Fibroblast of upper back skin (primary cell): ENCODE measurements at places on chromosomes 7 and 10.
A peak's percentile ranks its signal among the peaks of the same experiment; 100 is the strongest.

GRCh38 chr10:28947171-28947570 lies 269.9 kb downstream of the BAMBI start:
- peak; percentile 71 for DNase-seq

- DNase-seq, result peak; percentile 65
These were observed 422.7 kb downstream of the SORCS3 start for GRCh38 chr10:105063796-105064195.

- DNase-seq, result peak; percentile 73
These were observed 66.3 kb upstream of the SLC25A13 start for GRCh38 chr7:96388166-96388565.

GRCh38 chr7:87598234-87599009 lies 2.3 kb downstream of the ABCB1 start:
- no peak for DNase-seq

DNA sequence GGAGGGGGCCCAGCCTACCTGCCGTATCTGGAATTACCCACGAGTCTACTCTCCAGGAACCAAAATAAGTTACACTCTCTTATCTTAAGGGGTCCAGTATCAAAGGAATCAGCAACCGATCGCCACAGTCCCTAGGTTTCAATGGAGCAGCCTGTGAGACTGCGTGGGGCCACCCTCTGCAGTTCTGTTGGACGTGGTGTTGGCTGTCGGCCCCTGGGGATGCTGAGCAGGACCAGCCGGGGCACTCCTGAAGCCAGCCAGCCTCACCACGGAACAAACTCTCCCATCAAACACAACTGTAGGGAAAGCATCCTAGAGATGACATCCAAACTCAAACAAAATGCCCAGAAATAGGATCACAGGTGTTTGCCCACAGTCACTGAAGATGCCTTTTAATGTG lies 25.5 kb upstream of the ABLIM1 start:
- DNase-seq, result no peak

DNA sequence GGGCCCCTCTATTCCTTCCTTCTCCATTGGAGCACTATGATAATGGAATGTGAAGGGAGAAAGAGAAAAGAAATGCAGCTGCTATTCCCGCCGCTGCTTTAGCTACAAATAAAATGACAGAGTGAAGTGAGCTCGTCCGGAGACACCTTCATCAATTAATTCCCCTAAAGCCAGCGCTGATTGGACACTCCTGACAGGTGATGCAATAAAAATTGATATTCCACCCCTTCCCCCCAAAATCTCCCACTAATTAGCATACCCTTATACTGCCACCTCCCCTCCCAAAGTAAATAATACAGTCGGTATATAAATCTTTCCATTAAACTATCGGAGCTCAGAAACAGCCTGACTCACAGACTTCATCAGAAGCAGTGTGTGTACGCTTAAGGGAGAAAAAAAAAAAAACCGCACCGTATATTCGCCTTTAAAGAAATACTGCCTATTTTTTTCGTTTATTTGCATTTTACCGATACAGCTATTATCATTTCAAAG lies 7.3 kb downstream of the SKIDA1 start:
- DNase-seq, result peak; percentile 61

DNA sequence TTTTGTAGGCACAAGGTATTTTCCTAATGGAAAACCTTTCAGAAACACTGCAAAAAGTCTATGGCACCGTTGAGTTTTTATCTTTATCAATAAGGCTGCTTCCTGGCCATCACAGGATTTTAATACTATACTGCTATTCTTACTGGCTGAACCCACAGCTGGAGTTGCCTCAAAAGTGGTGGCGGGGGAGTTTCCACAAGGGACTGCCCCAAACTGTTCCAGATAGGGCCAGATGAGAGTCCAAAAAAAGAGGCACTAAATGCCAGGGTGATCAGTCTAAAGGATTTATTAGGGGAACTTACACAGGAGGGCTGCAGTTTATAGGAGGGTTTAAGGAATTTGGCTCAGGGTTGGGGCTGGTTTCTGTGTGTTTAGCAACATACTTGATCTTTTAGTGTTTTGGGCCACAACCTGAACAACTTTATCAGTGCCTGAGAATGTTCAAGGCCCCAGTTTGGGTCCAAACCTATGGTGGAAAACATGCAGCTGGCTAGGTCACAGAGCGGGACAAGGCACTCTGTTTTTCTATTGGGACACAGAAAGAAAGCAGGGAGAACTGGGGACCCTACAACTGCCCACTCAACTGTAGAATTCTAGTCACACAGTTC lies 41.4 kb downstream of the STAM start:
- no peak for DNase-seq

- peak; percentile 53 for DNase-seq
These were observed 148.4 kb downstream of the TMEM26 start for GRCh38 chr10:61304746-61305145.

DNA sequence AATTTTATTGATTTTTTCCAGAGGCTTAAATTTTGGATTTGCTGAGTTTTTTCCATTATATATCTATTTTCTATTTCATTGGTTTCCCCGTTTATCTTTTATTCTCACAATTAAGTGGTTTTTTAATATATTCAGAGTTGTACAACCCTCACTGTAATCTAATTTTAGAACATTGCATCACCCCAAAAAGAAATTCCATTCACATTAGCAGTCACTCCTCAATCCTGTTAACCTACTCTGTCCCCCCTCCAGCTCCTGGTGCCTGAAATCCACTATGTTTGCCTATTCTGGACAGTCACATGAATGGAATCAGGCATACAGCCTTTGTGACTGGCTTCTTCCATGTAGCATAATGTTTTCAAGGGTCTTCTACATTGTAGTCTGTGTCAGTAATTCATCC lies 55.8 kb upstream of the ITGA8 start:
- DNase-seq, result peak; percentile 87

DNA sequence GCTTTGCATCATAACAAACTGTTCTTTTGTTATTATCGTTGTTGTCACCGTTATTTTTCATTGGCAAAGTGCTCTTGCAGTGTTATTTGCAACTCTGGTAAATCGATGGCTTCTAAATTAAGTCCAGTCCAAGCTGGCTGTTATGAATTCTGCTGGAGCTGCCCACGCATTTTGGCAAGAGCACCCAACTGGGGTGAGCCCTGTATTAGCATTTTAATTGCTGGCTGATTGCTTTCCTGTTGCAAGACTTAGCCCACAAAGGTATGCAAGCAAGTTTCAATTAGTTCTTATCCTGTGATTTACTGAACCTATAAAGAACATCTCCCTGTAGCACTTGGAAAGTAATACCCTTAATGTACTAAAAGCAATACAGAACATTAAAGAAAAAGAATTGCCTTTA lies 226.8 kb downstream of the ACTR3B start:
- DNase-seq, result no peak

- no peak for DNase-seq
These were observed 892 bp downstream of the CRHR2 start for GRCh38 chr7:30681331-30681797.

GRCh38 chr10:76723844-76724243 lies 913.8 kb downstream of the KCNMA1 start:
- no peak for DNase-seq

DNA sequence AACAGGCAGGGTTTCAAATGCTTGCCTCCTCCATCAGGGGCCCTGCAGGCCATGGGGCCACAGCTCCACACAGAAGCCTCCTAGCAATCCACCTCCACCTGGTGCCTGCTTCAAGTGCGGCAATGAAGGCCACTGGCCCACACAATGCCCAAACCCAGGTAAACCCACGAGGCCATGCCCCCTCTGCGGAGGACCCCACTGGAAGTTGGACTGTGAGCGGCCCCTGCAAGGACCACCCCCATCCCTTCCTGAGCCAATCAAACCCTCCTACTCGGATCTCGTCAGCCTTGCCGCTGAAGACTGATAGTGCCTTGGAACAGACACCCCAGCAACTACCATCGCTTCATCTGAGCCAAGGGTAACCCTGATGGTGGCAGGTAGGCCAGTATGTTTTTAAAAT lies 63.1 kb downstream of the LRRC17 start:
- DNase-seq, result no peak

- no peak for DNase-seq
These were observed 166.0 kb downstream of the RNF216 start for GRCh38 chr7:5615190-5616070.

DNA sequence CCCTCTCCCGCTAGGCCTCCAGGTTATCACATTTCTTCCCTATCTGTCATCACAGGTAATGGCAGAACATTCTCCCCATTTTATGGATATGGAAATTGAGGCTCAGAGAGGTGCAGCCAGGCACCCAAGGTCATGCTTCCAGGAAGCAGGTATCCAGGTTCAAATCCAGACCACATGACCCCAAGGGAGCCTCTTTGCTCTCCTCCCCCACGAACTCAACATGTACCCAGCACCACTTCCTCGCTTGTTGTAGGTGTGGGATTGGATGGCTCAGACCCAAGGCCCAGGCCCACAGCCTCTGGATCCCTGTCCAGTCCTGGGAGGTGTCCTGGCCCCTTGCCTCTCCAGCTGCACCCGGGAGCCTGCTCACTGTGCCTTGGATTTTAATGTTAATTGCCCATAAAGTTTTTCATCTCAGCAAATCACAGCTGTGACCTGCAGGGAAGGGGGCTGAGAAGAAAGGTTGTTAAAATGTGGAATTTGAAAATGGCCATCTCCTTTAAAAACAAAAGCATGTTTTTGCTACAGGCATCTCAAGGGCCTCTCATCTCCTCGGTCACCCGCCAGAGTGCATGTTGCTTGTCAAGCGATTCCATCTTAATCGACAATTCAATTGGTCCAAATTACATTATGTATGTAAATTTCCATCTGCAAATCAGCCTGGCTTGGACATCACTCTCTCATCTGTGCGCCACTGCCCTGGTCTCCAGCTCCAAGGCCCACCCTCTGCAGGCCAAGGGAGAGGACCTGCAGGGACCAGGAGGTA lies 205.4 kb upstream of the ZMIZ1 start:
- no peak for DNase-seq

DNA sequence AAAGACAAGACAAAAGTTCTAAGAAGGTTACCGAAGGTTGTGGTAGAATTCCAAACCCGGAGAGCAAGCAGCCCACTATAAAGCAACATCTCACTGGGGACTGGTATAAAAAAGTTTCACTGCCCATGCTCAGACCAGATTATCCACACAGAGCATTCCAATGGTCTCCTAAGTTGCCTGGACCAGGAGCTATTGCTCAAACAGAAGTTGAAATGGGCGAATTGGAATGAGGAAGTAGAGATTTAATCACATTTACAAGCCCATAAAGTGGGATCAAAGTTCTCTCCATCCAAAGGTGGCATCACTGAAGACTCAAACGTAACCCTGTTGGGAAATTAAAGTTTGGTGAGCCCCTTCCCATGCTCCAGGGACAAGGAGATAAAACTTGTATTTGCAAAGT lies 19.8 kb downstream of the OR2F1 start:
- DNase-seq, result no peak

GRCh38 chr7:96100737-96101136 lies 221.2 kb downstream of the SLC25A13 start:
- no peak for DNase-seq

GRCh38 chr10:18658271-18659124 lies 733 bp upstream of the ARL5B start:
- DNase-seq, result peak; percentile 31
